ENCODE measurements at places on chromosomes 11 and 22.

DNA sequence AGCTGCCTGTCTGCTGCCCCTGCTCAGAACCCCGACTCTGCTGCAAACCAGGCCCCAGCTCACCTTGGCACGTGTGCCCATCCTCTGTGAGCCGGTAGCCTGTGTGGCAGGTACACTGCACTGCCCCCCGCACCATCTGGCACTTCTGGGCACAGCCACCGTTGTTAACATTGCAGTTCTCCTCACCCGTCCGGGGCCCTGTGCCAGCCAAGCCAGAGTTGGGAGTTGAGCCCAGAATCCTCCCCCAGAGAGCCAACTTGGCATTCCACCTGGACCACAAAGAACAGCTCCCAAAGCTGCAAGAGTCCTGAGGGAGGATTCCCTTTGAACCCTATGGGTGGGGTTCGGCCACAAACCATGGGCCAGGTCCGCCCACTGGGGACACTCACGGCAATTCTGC, 22.5 kb downstream of the LRP4 start:
- DNase-seq: no peak

DNA sequence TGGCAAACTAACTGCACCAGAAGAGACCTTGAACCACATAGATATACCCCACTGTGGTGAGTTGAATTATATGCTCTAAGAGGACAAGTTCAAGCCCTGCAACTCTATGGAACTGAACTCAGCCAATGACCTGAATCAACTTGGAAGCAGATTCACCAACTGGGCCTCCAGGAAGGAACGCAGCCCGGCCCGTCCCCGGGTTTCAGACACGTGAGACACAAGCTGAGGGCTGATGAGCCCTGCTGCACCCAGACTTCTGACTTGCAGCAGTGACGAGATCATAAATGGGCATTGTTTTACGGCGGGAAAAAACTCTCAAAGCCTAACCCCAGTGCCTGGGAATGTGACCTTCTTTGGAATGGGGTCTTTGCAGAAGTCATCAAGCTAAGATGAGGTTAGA, 28.5 kb upstream of the GAL start:
- DNase-seq: no peak

DNA sequence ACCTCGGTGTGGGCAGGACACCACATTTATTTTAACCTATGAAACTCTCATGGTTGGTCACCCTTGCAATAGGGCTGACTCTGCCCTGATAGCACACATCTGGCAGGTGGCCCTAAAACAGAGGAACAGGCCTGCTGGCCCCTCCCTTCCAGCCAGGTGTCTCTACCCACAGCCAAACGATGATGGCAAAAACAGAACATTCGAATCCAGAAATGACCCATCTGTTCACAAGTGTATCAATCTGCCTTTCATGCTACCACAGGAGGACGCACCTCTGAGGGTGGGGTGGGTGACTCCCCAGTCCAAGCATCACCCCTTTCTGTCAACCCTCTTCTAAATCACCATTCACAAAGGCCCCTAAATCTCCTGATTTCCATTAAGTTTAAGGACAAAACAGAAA, 118.1 kb downstream of the ETS1 start:
- DNase-seq: no peak

DNA sequence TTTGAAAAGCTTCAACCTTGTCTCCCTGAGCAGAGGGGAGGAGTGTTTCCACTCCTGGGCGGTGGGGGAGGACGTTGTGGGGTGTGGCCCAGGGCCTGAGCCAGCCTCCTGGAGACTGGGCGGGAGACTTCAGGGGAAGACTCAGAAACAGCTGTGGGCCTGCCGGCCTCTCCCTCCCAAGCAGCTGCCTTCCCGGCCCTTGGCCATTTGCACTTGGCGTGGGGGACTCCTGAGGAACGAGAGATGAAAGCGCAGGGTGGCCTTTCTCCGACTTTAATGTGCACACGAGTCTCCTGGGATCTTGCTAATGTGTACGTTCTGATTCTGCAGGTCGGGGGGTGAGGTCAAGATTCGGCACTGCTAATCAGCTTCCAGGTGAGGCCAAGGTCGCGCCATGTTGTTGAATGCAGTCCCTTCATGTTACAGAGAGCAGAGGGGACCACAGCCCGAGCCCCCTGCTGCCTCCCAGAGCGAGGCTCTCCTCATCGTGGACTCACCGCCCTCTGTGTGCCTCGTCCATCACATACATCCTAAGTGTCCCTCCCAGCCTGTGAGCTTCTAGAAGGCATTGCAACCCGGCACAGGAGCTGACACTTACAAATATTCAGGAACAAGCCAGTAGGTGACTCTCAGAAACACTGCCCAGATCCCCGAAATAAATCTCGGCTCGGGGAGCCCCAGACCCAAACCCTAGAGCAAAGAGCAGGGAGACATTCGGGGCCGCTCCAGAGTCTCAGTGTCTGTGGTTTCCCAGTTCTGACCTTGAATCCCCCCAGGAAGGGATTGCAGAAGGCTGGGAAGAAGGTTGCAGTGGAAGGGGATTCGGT, 7.7 kb downstream of the LIF start:
- DNase-seq: peak; percentile 85

DNA sequence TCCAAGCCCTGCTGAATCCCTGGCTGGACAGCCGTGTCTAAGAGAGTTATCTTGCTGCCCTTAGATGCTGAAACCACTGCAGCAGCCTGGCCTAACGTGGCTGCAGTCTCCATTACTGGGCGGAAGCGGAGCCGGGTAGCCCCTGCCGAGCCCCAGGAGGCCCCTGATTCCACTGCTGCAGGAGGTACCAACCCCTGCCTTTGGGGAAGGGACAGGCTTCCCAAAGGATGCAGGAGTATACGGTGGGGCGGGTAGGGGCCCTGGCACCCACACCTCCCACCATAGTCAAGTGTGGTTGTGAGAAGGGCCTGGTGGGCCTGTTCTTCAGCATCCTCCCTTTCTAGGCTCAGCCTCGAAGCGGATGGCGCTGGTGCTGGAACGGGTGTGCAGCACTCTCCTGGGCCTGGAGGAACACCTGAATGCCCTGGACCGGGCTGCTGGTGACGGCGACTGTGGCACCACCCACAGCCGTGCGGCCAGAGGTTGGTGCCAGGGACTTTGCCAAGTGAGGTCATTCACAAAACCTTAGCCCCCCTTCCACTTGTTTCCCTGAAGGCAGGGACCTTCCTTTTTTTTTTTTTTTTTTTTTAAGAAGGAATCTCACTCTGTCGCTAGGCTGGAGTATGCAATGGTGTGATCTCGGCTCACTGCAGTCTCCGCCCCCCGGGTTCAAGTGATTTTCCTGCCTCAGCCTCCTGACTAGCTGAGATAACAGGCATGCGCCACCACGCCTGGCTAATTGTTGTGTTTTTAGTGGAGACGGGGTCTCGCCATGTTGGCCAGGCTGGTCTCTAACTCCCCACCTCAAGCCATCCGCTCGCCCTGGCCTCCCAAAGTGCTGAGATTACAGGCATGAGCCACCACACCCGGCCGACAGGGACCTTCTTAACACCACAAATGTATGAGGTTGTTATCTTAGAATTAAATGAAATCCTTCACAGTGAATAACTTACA, 11.0 kb downstream of the TKFC start:
- no peak for DNase-seq
